Small intestine (tissue), 16 donors: ENCODE measurements at places on chromosomes 7 and 10. TPM values are rescaled to one million over a fixed set of nuclear protein-coding genes. Genes with fewer than 3 reads are reported as not detected.
A peak's percentile ranks its signal among the peaks of the same experiment; 100 is the strongest.

GIMAP5 gene
- 23.0 TPM for polyA plus RNA-seq

SLC26A5 gene
- 0.12 TPM for polyA plus RNA-seq

DNA sequence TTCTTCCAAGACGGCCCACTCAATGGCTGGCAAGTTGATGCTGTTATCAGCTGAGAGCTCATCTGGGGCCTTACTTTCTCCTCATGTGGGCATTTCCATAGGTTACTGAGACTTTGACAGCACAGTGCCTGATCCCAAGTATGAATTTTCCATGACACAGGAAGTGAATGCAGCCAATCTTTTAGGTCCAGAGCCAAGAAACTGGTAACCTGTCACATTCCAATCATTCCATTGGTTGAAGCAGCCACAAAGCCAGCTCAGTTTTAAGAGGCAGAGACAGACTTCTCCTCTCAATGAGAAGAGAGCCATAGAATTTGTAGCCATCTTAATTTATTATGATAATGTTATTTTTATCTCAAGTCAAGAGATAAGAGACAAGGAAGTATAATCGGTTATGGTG is 775.5 kb downstream of the CNTNAP2 start:
- H3K27me3 ChIP-seq: no peaks in the 10 kb centered on the region
- H3K36me3 ChIP-seq: no peaks in the 10 kb centered on the region
- H3K27ac ChIP-seq: no peak overlapping the region
- DNase-seq: no peak

GRCh38 chr7:128164061-128164954 is 76.8 kb upstream of the LEP start:
- DNase-seq: no peak
- no peak overlapping the region for H3K4me3 ChIP-seq
- H3K4me1 ChIP-seq: peaks cover 6% of the 10 kb centered on the region

GRCh38 chr10:108112218-108112617 is 947.7 kb upstream of the SORCS1 start:
- H3K4me1 ChIP-seq: no peaks in the 10 kb centered on the region
- no peak overlapping the region for H3K4me3 ChIP-seq
- H3K36me3 ChIP-seq: no peaks in the 10 kb centered on the region
- H3K27ac ChIP-seq: no peak overlapping the region
- DNase-seq: no peak

DNA sequence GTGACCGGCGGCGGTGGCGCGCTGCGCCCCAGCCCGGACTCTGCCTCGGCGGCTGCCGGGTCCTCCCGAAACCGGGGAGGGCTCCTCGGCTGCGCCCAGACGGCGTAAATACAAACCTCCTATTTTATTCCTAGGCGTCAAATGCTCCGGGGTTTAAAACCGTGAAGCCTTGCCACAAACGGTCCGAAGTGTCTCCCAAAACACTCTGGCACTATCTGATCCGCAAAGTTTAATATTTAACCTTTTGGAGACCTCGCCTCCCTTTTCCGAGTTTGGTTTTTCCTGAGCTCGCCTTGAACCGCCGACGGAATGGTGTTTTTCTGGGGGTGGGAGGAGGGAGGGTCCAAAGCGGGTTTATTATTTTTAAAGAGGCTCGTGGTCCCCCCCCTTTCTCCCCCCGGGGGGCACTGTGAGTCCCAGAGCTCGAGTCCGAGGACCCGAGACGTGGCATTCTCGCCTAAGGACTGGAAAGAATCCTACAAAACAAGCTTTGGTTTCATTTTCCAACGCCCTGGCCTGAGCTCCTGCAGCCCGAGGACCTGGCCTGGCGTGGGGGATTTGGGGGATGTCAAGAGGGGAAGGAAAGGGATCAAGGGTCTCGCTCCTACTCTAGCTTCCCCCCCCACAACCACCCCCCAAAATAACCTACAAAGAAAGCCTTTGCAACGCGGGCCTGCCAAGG is 1.8 kb downstream of the TNRC18 start:
- peak overlapping the region; percentile 92 for H3K27ac ChIP-seq
- no peaks in the 10 kb centered on the region for H3K27me3 ChIP-seq
- peaks cover 3% of the 10 kb centered on the region for H3K4me1 ChIP-seq
- H3K36me3 ChIP-seq: no peaks in the 10 kb centered on the region
- peak; percentile 86 for DNase-seq
